ENCODE measurements at places on chromosomes 5 and 9.

DNA sequence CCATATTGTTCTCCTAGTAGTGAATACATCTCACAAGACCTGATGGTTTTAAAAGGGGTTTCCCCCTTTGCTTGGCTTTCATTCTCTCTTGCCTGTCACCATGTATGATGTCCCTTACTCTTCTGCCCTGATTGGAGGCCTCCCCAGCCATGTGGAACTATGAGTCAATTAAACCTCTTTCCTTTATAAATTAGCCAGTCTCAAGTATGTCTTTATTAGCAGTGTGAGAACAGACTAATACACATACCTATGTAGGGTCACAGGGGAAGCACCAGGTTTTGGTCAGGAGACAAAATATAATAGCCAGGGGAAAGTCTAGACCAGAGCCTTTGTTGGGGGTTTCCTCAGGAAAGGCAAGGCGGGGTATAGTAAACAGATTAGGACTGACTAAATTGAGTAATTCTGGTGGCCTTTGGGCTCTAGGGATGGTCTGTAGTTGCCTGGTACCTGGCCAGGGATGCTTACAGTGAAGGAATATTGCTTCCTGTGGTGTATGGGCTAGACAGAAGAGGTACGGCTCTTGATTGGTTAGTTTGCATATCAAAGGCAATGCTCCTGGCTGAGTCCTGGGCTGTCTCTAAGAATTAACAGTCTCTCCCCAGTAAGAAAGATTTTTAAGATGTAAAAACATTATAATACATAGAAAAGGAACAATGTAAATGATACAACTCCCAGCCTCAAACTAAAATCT is 254.5 kb downstream of the ELAVL2 start:
- no peak for DNase-seq

DNA sequence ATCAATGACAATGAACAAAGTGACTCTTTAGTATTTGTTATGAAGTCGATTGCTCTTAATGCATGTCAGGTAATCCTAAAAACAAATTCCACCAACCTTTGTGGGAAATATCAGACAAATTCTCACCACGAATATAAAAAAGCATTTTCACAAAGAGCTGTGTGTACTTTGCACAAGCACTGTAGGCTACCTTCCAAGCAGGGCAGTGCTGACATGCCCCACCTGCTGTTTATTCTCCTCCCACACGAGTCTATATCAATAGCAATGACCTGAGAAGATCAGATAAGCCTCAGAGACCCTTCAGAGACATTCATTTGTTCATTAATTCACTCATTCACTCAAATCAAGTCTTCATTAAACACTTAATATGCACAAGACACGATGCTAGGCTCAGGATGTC is 469.1 kb downstream of the ZSWIM6 start:
- no peak for DNase-seq

DNA sequence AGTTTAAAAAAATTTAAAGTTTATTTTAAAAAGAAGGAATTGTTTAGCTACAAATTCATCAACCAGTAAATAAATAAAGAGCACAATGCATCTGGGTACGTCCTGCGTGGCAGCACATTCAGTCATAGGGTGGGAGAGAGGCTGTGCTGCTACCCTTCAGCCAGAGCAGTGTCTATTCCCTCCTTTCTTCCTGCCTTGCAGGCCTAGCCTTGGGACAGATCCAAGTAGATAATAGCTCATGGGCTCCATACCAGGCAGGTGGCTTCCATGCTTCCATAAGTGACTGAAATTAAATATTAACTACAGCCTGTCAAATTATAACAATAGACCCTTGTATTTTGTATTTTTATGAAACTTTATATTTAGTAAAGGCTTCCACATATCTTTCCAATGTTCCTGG is 408.3 kb upstream of the RGMB start:
- DNase-seq = no peak

DNA sequence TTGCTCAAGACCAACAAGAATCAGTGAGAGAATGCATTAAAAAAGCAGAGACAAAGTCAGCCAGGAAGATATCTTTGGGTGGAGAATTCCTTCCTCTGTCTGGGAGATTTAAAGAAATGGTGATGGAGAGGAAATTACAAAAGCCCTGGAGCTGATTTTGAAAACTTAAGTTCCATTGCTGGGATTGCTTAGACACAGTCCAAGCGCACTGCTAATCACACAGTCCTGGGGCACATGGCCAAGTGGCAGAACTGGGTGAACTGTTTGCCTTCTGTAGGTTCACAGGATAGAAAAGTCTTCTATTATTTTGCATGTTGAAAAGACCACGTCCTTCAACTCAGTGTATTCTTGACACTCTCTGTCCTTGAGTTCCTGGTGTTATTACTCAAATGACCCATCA is 284.9 kb upstream of the FBXL7 start:
- DNase-seq = no peak

GRCh38 chr5:90830058-90830457 is 271.5 kb downstream of the ADGRV1 start:
- DNase-seq = no peak

GRCh38 chr5:178424810-178425177 is 165.4 kb downstream of the COL23A1 start:
- DNase-seq = no peak

DNA sequence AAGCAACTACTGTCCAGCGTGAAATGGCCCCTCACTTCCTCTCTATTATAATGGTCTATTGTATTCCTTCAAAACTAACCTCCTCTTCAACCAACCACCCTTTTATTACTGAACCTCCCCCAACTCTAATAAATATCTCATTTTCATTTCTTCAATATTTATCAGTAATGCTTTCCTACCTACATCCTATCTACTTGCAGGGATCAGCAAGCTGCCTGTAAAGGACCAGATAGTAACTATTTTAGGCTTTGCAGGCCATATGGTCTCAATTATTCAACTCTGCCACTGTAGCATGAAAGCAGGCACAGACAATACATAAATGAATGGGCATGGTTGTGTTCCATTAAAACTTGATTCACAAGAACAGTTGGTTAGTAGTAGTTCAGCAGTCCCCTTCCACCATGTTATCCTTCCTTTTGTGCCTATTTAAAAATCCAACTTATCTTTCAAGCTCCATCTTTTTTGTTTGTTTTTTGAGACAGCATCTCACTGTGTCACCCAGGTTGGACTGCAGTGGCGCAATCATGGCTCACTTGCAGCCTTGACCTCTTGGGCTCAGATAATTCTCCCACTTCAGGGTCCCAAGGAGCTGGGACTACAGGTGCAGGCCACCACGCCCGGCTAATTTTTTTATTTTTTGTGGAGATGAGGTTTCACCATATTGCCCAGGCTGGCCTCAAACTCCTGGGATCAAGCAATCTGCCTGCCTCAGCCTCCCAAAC is 45.8 kb downstream of the PCDHGC5 start:
- DNase-seq = no peak

DNA sequence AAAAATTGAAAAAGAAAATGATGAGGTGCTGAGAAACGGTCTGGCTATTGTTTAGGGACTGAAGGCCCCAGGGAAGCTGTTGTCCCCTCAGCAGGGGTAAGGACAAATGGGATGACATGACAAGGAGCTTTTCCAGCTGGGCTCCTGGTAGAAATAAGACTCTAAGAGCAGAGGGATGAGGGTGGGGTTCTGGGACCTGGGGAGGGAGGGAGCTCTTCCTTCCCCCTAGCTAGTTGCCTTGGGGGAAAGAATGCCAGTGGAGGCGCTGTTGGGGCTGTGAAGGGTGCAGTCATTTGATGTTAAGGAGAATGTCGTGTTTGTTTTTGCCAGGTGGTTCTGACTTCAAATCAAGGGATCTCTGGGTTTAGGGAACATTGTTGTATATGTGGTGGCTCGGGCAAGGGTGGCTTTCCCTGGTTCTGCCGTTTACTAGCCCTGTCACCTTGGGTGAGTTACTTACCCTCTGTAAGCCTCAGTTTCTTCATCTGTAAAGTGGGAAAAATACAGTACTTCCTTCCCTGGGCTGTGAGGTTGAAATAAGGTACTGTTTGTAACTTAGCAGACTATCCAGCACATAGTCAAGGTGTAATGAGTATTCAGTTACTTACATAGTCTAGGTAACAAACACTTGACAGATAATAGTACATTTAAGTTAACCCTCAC is 47.8 kb downstream of the WWC1 start:
- no peak for DNase-seq

- no peak for DNase-seq
Observed at GRCh38 chr5:88743231-88743834, 139.7 kb downstream of the MEF2C start.

DNA sequence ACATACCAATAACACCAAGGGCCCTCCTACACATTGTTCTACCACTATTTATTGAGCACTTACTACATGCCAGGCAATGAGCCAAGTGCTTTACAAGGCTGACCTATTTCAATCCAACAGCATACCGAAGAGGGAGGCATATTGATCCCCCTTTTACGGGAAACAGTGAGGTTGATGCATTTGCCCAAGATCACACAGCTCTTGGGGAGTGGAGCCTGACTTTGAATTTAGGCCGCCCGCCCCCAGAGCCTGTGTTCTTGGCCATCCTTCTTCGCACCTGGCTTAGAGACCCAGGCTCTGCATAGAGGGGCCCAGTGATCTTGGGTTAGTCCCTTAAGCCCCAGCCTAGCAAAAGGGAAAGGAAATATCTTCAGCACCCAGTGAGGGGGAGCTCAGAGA is 158.1 kb upstream of the IER5L start:
- no peak for DNase-seq

Measured in GM04504 (cell line).